ENCODE measurements at places on chromosomes 6 and 20. TPM values are rescaled to one million over a fixed set of nuclear protein-coding genes. Genes with fewer than 3 reads are reported as not detected.

- no peak for DNase-seq
Measured at GRCh38 chr6:22708469-22708868, 139.1 kb downstream of the HDGFL1 start.

- DNase-seq, result no peak
Measured at GRCh38 chr20:23872065-23872464, 7.5 kb downstream of the CST5 start.

GRCh38 chr6:120938876-120939472 is 395.3 kb downstream of the TBC1D32 start:
- no peak for DNase-seq

GRCh38 chr6:168934660-168935627 is 318.7 kb downstream of the THBS2 start:
- no peak for DNase-seq

DNA sequence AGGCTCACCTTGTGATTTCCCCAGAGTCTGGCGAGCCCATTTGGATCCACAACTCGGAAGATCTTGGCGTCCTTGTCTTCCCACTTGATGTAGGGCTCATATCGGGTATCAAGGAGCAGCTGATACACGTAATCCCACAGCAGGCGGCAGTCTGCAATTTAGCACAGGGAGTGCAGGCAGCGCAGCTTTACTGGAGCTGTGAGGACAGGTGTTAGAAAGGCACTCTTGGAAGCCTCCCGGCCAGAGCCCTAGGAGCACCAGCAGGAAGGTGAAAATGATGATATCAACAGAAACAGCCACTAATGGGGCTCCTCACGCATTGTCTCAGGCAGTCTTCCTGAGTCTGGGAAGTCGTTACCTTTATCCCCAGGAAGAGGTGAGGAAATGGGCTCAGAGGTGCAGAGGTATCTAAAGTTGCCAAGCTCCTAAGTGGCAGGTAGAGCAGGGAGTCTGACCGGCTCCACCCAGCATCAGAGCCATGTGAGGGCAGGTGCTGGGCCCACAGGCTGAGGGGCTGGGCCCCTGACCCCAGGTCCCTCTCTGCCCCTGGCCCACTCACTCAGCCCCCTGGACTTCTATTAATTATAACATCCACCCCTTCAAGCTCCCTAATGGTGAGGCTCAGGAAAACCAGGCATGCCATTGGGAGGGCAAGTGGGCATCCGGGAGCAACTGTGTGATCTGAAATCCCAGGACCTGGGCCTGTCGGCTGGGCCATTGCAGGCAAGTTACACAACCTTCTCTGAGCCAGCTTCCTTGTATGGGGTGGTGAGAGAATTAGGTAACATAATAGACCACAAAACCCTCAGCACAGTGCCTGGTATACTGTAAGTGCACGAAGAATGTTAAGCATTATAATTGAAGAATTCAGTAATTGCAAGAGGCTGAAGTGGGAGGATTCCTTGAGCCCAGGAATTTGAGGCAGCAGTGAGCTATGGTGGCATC is 18.3 kb downstream of the ETV7 start:
- DNase-seq, result peak; percentile 84

DNA sequence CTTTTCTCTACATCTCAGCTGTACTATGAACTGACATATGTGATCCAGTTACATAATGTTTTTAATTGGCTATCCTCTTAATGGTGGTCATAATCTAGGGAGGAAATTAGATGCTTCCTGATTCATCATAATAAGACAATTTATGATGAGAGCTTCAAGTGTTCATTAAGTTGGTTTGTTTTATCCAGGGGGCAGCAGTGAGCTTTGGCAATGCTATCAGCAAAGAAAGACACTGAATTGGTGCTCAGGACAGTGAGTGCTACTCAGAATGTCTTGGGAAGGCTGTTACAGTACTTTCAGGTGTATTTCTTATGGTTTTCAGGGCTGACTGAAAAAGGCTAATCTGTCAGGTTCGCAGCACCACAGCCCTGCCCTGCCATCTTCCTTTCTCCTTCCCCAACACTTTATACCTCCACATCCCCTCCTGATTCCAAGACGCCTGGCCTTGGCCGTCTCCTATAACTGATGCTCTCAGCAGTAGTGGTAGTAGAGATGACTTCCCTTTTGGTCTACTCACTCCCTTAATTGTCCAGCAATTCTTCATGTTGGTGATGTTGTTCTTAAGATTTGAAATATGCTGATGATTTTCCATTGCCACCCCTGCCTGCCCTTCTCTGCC is 67.0 kb upstream of the TNFAIP3 start:
- peak; percentile 68 for DNase-seq

GRCh38 chr20:3697588-3698305 is 14.7 kb downstream of the SIGLEC1 start:
- DNase-seq, result no peak

GRCh38 chr20:10502098-10502526 is 67.0 kb downstream of the SLX4IP start:
- DNase-seq, result no peak

The RAD21L1 gene
- total RNA-seq, result 0.63 TPM

The SNRPB2 gene
- total RNA-seq, result 69.8 TPM

The SUMO4 gene
- total RNA-seq, result not detected

The SRF gene
- 27.4 TPM for total RNA-seq

The MUC21 gene
- not detected for total RNA-seq

All from Daoy (cell line).